ENCODE measurements at places on chromosomes 12 and 14.
A peak's percentile ranks its signal among the peaks of the same experiment; 100 is the strongest.

GRCh38 chr12:102865821-102866615 is 51.0 kb downstream of the PAH start:
- DNase-seq: no peak

- DNase-seq: no peak
Measured at GRCh38 chr14:58555647-58556046, 82.1 kb upstream of the DACT1 start.

DNA sequence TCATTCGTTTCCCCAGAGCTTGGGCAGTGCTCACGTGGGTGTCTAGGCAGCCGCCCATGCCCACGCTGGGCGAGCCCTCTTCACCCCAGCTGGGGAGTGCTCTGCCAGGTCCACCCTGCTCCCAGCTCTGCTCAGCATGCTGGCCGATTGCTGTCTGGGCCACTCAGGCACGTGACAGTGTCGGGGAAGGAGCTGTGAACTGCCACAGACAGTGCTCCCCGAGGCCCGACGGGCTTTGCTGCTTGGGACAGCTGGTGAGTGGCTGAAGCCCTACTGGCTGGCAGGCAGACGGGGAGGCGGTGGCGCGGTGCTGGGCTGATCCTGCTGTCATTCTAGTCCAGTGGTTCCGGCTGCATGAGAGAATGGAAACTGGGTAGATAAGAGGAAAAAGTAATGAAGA is 15.8 kb downstream of the NOC4L start:
- DNase-seq: no peak

GRCh38 chr14:102731871-102732800 is 45.1 kb upstream of the TRAF3 start:
- no peak for DNase-seq

- DNase-seq: no peak
Measured at GRCh38 chr12:71270057-71270456, 112.3 kb upstream of the TSPAN8 start.

- DNase-seq: no peak
Measured at GRCh38 chr12:49502590-49502989, 36.2 kb upstream of the KCNH3 start.

DNA sequence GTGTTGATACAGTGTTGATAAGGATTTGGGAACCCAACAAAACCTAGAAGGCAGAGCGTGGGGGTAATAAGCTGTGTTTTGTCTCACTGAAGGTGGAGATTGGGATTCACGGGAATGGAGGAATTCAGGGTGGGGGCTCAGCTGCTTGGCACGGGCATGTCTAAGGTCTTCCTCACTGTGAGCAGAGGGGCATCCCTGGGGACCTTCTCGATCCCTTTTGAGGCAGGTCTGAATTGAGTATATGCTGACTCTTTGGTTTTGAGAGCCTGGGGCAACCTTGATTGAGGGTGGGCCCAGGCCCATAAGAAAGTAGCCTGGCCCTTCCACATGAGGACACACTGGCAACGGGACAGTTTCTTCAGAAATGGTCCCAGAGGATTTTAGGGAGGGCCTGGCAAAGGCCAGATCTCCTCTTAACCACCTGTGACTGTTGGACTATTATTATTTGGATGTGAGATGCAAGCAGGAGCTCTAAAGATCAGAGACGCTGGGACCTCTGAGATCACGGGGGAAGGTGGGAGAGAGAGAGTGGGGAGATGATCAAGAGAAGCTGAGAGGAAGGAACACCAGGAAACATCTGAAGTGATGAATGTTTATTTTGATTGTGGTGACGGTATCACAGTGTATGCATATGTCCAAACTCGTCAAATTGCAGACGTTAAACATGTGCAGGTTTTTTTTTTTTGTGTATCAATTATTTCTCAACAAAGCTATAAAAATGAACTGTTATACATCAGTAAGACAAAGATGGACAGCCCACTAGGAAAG is 48.4 kb downstream of the SMIM41 start:
- DNase-seq: no peak

- DNase-seq: no peak
Measured at GRCh38 chr14:33847066-33847465, 103.8 kb downstream of the EGLN3 start.

DNA sequence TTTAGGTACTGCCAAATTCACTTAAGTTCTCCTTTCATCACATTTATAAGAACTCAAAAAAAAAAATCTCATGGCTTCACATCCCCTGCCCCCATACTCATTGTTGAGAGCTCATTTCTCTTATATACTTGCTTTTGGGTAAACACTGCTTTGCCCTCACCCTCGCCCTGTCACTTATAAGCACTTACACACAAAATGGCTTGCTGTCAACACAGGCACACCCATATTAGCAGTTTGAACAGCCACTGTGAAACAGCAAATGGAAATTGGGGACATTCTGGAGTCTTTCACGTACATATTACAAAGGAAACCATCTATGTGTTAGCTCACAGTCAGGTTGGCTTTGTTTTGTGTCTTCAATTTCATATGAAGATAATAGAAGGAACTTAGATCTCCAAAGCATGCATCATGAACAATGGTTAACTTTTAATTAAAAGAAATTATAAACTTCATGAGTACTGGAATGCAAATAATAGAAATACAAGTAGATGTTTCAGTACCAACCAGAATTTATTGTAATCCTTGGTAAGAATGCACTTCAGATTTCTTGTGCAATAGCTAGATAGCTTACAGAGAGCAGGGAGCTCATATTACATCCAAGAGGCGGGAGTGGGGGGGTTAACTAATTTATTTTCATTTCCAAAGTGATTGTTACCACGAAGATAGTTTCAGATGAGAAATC is 272.2 kb downstream of the ALG10B start:
- no peak for DNase-seq

DNA sequence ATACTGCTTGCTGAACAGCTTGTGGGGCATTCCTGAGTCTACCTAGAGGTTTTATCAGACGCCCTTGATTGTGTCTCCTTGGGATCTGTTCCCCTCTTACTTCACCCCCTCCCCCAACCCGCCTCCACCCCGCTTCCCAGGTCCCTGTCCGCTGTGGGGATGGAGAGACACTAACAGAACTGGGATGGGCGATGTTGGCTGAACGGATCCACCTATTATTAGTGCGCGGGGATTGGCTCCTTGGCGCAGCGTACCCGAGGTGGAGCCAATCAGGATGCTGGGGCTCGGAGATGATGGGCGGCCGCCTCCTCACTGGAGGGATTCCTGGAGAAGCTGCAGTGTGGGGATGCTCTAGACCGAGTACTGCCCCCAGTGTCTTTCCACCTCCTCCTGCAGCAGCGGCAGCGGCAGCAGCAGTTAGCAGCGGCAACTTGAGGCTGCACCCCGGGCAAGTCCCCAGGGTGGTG is at the start of gene SYT1:
Gene SYT1, plus strand, starts transcription at position 372 of the 467 bp plus-strand sequence.
- no peak for DNase-seq

DNA sequence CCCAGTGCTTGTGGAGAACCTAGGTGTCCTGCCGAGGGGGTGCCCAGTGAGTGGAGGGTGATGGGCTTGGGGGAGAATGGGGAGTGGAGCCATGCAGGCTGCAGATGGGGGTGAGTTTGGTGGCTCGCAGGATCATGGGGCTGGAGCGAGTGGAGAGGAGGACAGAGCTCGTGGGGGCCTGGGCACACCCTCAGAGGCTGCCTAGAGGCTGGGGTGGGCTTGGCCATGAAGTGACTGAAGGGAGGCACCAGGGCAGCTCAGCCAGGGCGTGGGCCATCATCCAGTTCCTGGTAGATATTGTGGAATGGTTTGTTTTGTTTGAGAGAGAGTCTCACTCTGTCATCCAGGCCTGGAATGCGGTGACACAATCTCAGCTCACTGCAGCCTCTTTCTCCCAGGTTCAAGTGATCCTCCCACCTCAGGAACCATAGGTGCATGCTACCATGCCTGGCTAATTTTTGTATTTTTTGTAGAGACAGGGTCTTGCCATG is 43.4 kb upstream of the AMN start:
- no peak for DNase-seq

DNA sequence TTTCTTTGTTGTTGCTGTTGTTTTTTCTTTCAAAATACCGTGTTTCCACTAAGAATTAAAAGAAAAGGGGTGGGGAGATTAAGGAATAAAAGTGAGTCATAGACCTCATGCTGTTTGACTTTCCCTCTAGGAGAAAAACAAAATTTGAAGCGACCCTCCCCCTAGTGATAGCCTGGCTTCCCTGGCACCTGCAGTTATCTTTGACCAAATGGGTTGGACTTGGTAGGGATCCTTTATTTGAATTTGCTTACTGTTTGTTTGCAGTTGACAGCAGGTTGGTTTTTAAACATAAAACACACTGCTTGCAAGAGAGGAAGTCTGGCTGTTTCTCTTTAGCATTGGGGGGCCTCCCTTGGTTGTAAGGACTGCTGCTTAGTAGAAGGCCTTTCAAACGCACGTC is 14.0 kb downstream of the OTX2 start:
- DNase-seq: no peak

DNA sequence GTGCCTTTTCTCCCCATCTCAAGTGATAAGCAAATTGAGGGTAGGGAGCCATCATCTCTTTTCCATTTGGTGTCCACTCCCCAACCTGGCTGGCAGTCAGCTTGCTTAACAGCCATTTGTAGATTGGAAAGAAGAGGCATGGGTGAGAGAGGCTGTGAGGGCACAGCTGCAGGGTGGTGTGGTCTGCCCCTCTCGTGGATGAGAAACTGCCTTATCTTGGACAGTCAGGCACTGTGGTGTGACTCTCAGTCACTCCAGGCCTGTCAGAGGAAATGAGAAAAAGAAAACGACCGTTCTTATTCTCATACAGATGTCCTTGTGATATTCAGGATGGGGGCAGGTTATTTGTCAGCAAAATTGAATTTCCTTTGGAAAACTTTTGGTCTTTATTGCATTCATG is 65.1 kb upstream of the SRSF5 start:
- no peak for DNase-seq

DNA sequence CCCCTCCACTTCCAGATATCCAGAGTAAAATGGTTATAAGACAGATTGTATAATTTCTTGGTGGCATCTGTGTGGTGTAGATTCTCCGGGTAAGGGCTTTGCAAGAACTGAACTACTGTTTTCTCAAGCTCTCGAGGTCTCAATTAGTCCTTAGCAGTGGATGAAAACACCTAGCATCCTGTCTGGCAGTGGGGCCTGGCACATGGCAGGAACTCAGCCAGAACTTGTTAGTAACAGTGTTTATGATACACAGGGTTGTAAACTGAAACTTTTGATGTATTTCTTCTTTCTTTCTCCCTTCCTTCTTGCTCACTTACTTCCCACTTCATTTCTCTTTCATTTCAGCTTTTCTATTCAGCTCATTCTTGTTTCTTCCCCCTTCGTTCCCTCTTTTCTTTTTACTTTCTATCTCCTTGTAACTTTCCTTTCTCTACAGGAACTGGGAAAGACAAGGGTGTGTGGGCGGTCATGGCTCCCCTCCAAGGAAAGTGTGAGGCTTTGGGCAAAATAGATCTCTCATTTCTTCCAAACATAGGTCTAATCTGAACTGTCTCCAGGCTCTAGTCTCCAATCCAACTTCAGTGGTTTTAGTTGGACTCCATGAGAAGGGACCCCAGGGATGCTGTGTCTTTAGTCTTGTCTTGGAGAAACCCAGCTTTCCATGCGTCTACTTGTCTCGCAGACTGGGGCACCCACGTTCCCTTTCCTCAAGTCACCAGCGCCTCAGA is 159.7 kb downstream of the PAH start:
- DNase-seq: no peak

GRCh38 chr12:4164559-4165558 is 108.7 kb upstream of the CCND2 start:
- DNase-seq: peak; percentile 94

GRCh38 chr12:9809338-9809737 is 17.9 kb upstream of the KLRF1 start:
- DNase-seq: no peak

Measured in right kidney (tissue), 9 donors.